ENCODE measurements at places on chromosomes 11 and 22. TPM values are rescaled to one million over a fixed set of nuclear protein-coding genes. Genes with fewer than 3 reads are reported as not detected.

- H3K4me3 ChIP-seq = no peak overlapping the region
- peaks cover 9% of the 10 kb centered on the region for H3K4me1 ChIP-seq
- H3K27me3 ChIP-seq = peaks cover 16% of the 10 kb centered on the region
- no peak for DNase-seq
- H3K27ac ChIP-seq = no peak overlapping the region
- peaks cover 6% of the 10 kb centered on the region for H3K36me3 ChIP-seq
Measured at GRCh38 chr22:19761725-19762567, 1.4 kb downstream of the TBX1 start.

GRCh38 chr11:68695531-68695930, 11.2 kb downstream of the GAL start:
- H3K4me3 ChIP-seq = no peak overlapping the region
- H3K27me3 ChIP-seq = peaks cover 39% of the 10 kb centered on the region
- H3K36me3 ChIP-seq = no peaks in the 10 kb centered on the region
- H3K27ac ChIP-seq = no peak overlapping the region

GRCh38 chr11:94557992-94558391, 9.2 kb upstream of the PIWIL4 start:
- no peak overlapping the region for H3K4me3 ChIP-seq
- H3K4me1 ChIP-seq = peaks cover 3% of the 10 kb centered on the region
- H3K27ac ChIP-seq = no peak overlapping the region

DNA sequence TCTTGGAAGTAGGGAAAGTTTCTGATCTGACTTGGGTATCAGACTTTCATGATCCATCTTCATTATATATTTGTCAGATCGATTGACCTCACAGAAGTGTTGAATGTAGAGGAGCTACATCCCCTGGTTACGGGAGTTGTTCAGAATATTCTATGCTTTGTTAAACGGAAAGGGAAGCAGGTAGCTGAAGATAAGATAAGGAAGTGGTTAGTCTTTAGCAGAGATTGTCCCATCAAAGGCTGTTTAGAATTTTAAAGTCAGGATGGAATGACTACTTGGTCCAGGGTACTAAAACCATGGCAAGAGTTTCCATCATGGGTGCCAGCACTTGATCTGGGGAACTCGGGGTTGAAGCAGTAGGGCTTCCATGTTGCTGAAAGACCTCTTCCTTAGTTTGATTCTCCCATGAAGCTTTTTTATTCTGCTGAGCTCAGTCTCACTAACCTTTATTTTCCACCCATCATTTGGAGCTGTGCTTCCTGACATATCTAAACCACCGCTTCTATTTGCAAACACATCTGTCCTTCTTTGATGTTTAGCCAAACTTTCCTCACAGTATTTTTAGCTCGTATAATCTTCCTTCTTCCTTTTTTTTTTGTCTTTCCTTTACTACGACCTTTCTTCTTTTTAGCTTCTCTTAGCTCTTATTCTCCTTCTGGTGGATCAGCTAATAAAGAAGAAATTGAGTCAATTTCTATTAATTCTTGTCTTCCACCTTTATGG, 4.0 kb upstream of the C22orf31 start:
- no peak overlapping the region for H3K4me3 ChIP-seq
- no peak overlapping the region for H3K27ac ChIP-seq
- H3K36me3 ChIP-seq = no peaks in the 10 kb centered on the region
- H3K27me3 ChIP-seq = no peaks in the 10 kb centered on the region
- peaks cover 5% of the 10 kb centered on the region for H3K4me1 ChIP-seq

DNA sequence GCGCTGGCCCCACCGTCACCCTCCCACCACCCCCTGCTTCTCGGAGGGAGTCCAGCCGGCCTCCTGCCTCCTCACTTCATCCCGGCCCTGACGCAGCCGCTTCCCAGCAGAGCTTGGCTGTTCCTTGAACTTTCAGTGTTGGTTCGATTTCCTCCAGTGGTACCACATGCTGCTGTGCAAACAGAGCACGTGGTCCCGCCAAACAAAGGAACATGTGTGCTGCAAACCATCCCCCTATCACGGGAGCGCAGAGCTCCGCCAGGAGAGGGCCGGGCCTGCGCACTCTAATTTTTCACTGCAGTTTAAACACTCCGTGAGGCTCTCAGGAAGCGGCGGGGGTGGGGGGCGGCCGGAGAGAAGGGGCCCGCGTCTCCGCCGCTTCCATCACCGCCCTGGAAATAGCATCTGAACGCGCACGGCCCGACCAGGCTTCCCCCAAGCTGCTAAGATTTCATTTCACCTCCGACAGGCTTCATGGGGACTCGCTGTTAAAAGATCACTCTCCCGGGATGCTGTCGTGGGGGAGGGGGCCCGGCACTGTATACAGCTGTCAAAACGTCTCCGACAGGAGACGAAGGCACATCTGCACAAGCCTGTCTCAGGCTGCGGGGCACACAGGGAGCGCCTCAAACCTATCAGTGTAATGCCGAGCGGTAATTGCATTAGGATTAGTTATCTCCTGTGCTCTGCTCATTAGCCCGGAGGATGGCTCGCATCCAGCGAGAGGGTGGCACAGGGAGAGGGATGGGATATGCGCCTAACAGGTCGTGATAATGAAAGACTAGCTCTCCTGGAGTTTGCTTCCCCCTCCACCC, 269.9 kb upstream of the SORL1-AS1 start:
- H3K27me3 ChIP-seq = no peaks in the 10 kb centered on the region
- DNase-seq = no peak
- no peaks in the 10 kb centered on the region for H3K4me1 ChIP-seq
- no peak overlapping the region for H3K4me3 ChIP-seq

Gene SLC1A2
- total RNA-seq = not detected

DNA sequence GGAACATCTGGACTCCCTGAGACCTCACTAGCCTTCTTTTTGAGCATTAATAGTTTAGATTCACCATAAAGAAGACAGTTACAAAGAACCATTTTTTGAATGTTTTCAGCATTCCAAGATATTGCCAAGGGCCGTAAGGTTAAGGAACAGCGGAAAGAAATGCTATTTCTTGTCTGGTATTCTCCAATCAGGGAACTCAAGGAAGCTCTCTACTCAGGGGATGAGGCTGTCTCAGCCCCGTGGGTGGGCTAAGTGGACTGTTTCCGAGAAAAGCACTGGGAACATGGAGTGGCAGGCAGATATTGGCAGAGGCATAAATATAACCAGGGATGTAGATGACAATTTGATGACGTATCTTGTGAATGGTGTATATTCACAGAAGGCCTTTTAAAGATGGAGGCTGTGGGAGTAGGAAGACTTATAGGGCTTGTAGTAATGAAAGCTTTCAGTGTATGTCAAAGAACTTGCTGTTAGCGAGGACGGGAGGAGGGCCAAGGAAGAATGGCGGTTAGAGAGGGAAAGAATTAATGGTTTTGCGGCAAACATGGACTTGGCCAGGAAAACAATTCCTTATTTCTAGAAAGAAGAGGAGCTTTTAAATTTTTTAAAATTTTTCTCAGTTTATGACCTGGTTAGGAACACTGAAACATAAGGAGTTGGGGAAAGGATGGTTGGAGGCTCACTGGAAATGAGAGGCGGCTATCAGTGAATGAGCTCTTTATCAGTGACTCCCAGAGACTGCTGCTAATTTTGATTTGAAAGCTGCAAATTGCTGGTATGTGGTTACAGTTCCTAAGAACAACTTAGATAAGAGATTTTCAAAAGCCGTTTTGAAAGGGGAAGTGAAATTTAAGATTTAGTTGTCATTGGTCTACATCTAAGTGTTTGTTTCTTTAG, 64.6 kb downstream of the ST3GAL4 start:
- H3K36me3 ChIP-seq = peaks cover 12% of the 10 kb centered on the region
- no peaks in the 10 kb centered on the region for H3K4me1 ChIP-seq
- H3K27ac ChIP-seq = no peak overlapping the region

DNA sequence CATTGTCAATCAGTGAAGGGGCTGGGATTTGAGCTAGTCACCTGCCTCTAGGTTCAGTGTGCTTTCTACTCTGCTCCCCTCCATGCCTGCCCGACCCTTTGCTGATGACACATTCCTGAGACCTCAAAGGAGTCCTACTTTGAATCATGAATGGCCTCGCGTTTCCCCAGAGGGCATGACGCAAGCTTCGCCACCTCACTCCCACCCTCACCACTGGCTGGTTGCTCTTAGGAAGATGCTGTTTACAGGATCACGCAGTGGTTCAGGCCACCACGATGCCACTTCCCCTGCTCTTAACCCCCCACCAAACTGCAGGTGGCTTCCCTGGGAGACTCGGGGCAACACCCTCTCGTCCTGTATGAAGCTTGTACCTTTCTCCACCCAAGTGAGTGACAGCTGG, 62.9 kb upstream of the B3GAT1 start:
- no peaks in the 10 kb centered on the region for H3K4me1 ChIP-seq
- H3K27me3 ChIP-seq = no peaks in the 10 kb centered on the region
- DNase-seq = no peak
- no peak overlapping the region for H3K27ac ChIP-seq
- H3K36me3 ChIP-seq = peaks cover 2% of the 10 kb centered on the region
- no peak overlapping the region for H3K4me3 ChIP-seq

DNA sequence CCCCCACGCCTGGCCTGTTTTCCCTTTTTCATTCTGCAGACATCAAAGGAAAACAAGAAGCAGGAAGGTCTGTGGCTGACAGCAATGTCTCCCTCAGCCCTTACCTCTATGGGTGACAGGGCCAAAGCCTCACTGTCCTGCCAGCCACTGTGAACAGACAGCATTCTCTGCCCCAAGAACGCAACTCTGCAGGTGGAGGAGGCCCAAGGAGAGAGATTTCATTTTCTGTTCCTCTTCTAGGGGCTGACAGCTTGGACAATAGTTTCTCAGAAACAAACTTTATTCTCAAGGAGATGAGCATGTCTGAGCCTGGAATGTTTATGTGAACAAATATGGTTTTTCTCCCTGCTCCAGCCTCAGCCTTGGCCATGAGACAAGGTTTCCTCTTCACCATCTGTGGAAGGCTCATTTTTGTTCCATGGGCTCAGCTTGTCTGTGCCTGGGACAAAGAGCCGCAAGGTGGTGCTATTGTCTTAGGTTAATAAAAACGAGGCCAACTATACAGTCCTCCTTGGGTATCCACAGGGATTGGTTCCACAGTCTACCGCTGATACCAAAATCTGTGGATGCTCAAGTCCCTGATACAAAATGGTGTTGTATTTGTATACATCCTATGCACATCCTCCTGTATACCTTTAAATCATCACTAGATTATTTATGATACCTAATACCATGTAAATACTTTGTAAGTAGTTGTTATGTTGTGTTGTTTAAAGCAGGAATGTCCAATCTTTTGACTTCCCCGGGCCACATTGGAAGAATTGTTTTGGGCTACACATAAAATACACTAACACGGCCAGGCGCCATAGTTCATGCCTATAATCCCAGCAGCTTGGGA, 5.8 kb downstream of the PIWIL3 start:
- no peak overlapping the region for H3K4me3 ChIP-seq
- H3K27ac ChIP-seq = no peak overlapping the region
- H3K36me3 ChIP-seq = no peaks in the 10 kb centered on the region
- peaks cover 28% of the 10 kb centered on the region for H3K27me3 ChIP-seq
- DNase-seq = peak; percentile 72

Gene CCDC89
- total RNA-seq = not detected

Gene DEUP1
- not detected for total RNA-seq

GRCh38 chr11:123740787-123741158, 687 bp downstream of the ZNF202 start:
- H3K27ac ChIP-seq = peak overlapping the region; percentile 87
- peaks cover 21% of the 10 kb centered on the region for H3K36me3 ChIP-seq
- H3K4me3 ChIP-seq = peak overlapping the region; percentile 89
- peak; percentile 25 for DNase-seq
- H3K27me3 ChIP-seq = no peaks in the 10 kb centered on the region

Gene OR4D5
- not detected for total RNA-seq

Gene GLYATL2
- not detected for total RNA-seq

DNA sequence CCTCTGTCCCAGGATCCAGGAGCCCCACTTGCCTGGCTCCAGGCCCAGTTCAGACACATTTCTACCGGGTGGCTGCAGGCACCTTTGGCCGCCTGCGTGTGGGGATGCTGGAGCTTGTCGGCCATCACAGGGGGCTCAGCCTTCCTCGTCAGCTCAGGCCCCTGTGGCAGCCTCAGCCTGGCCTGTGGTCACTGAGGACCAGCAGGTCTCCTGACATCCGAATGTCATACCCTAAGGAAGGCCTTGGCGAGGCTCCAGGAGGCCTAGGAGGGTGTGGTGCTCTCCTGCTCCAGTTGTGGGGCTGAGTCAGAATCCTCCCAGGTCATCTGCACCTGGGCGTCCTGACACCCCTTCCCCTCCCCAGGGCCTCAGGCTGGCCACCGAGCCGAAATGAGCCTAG, 14.9 kb upstream of the SOX10 start:
- peak overlapping the region; percentile 70 for H3K27ac ChIP-seq
- H3K27me3 ChIP-seq = no peaks in the 10 kb centered on the region
- peaks cover 52% of the 10 kb centered on the region for H3K4me1 ChIP-seq
- H3K4me3 ChIP-seq = peak overlapping the region; percentile 54
- peak; percentile 87 for DNase-seq
- no peaks in the 10 kb centered on the region for H3K36me3 ChIP-seq

Gene CD3E
- not detected for total RNA-seq

GRCh38 chr11:116691771-116692177, 81.0 kb downstream of the BUD13 start:
- H3K27ac ChIP-seq = no peak overlapping the region
- H3K4me3 ChIP-seq = no peak overlapping the region
- peak; percentile 57 for DNase-seq
- peaks cover 17% of the 10 kb centered on the region for H3K4me1 ChIP-seq
- H3K36me3 ChIP-seq = no peaks in the 10 kb centered on the region

GRCh38 chr11:119384332-119384731, 2.8 kb upstream of the USP2 start:
- no peak for DNase-seq
- no peaks in the 10 kb centered on the region for H3K27me3 ChIP-seq
- H3K4me3 ChIP-seq = no peak overlapping the region
- H3K27ac ChIP-seq = no peak overlapping the region

DNA sequence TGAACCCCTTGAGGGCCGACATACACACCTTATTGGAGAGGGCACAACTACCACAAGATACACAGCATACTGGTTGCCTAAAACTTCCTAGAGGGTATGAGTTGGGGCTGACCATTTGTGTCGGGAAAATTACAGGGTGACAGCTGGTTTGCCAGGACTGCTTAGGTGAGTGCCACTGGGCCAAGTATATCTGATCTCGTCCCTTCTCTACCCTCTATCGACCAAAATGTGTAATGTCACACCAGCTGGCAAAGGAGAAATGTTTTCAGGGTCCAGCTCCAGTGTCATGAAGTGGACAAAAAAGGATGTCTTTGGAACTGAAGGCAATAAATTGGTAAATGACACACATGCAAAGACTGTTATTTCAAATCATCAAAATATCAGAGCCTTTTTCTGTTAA, 126.1 kb downstream of the PGR start:
- H3K4me1 ChIP-seq = no peaks in the 10 kb centered on the region
- no peak overlapping the region for H3K27ac ChIP-seq
- DNase-seq = peak; percentile 34
- H3K27me3 ChIP-seq = peaks cover 10% of the 10 kb centered on the region

GRCh38 chr11:10770626-10771254, 19.7 kb downstream of the CTR9 start:
- no peak overlapping the region for H3K4me3 ChIP-seq
- H3K4me1 ChIP-seq = no peaks in the 10 kb centered on the region
- no peaks in the 10 kb centered on the region for H3K27me3 ChIP-seq
- H3K27ac ChIP-seq = no peak overlapping the region
- H3K36me3 ChIP-seq = no peaks in the 10 kb centered on the region
- peak; percentile 58 for DNase-seq

Data from MCF 10A (cell line).